ENCODE measurements at places on chromosomes 2 and 18.

DNA sequence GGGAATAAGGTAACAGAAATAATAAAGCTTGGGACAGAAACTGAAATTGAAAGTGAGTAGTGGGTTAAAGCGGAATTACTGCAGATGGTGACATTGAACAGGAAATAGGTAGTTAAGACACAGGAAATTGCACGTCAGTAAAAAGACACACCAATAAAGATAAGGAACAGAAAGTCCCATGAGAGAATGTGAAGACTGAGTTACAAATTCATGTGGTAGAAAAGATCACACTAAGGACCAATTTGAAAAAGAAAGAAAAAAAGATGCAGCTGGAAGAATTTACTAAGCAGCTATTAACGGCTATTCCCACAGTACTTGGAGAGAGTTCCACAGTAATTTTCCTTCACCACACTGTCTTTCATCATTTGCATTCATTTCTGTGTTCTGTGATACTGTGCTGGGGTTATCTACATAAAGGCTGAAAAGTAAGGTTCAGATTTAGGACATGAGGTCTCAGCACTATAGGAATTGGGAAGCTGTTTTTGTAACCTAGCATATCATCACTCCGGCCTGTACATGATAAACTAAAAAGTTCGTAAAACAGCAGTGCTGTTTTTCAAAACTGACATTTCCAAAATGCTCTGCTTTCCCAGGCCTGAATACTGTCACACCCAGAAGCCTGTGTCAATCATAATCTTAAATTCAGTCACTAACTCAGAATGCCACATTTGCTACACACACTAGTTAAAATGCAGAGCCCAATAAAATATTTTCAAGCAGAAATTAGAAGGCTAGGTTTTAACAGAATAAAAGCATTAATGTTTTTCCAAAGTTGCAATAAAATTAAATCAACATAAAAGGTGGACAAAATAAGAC is 42.9 kb downstream of the SRBD1 start:
- no peak for DNase-seq

- DNase-seq = peak; percentile 79
Measured at GRCh38 chr18:48408727-48409590, at the start of gene ZBTB7C. Gene ZBTB7C (minus strand): TSS chr18:48409383.

DNA sequence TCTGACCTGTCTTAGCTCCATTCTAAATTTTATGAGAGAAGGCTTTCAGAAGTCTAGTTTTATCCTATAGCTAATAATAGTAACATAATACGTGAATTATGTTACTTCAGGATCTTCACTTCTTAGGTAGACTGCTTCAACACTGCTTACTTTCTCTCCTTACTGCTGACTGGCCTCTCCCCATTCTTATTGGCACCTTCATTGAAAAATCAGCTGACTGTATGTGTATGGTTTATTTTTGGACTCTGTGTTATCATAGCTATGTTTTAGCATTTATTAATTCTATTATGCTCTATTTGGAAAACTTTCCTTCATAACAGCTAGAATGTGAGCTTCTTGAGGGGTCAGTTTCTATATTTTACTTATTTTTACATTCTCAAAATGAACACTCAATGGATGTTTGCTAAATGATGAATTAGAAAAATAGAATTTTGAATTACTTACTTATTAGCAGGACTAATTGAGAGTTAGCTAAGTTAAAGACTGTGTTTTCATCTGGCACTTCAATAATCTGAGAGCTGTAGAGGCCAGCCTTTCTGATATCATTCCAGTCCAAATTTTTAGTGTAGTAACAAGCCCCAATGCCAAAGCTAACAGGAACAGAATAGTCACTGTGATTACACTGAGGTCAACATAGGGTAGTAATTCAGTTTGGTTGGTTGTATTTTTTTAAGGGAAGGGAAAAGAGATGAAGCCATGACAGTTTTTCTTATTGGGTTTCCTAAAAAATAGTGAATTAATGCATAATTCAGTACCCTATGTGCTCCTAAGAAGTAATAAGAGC is 92.3 kb downstream of the TTC27 start:
- DNase-seq = no peak

DNA sequence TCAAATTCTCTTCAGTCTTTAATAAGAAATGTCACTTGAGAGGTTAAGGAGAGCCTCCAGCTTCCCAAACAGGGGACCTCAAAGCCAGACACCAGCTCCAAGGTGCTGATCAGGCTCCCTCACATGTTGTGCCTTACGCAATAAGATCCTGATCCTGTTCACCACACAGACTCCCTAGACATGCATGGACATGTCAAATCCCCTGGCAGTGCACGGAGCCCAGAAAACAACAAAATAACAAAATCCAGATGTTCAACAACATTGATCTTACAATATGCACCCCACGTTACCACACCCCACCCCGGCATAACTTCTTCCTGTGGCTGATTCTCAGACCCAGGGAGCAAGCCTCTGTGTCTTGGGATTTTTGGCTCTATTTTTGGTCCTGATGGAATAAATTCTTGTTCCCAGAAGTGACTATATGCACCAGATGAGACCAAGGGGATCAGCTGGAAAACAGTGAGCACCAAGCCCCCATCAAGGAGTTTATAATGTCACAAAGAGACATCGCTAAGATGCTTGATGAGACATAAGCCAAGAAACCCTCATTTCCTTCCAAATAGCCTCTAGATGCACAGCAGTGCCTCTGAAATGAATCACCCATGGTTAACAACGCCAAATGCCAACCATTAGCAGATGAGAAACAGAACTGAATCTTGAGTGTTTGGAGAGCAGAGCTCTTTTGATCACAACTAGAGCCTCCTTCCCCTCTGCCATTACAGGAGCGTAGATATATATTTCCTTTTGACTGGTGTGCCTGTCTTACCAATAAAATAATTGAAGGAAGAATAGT is 198.2 kb downstream of the PRKCE start:
- no peak for DNase-seq

Measured in spinal cord (tissue), 10 donors.